ENCODE measurements at places on chromosomes 7 and 10.

DNA sequence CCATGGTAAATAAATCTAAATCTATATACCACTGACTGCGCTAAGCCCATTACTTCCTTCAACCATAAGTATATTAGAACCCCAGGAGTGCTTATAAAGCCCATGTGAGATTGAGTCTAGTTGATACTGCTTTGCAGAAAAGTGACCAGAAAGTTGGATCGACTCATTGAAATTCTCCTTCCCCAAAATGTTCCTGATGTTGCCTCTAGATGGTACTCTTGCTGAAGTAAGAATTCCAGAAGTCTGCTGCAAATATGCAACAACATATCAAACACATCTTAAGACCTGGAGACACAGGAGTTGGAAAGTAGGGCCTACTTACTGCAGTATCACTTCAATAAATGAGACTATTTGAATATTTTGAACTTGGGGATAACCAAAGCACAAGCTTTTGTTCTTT, 550.8 kb downstream of the IPMK start:
- DNase-seq, result no peak

- no peak for DNase-seq
Observed at GRCh38 chr10:6823770-6824169, 243.7 kb upstream of the PRKCQ start.

DNA sequence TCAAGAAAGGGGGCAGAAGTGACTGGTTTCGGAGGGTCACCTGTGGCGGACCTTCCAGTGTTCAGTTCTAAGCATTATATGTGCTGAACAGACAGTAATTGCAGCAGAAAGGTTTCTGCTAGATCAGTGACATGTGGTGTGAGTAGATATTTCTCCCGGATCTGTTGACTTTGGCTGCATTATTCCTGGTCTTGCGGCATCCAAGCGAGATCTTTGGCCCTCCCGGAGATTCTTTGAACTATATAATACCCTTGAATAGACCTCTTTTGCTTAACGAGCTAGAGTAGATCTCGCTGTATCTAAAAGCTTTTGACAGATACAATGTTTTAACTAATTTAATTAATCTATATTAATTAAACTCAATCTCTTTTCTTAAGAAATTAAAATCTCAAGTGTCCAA, 99.8 kb downstream of the PTN start:
- DNase-seq, result no peak

DNA sequence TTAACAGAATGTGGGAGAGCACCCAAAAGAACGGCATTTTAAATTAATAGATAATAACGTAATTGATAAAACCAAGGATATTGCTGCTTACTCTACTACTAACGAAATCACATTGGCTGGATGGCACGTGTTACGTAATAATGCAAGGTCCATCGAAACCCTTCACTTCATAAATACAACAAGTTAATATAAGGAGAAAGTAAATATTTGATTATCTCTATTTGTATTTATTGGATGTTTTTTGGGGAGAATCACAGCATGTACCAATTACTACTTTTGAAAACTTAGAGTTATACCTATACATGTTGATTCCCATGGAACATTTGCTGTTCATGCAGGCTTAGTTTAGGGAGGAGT, 1.6 kb downstream of the PRKG1 start:
- DNase-seq, result no peak

GRCh38 chr10:62653254-62653653, 151.3 kb upstream of the ADO start:
- DNase-seq, result no peak

DNA sequence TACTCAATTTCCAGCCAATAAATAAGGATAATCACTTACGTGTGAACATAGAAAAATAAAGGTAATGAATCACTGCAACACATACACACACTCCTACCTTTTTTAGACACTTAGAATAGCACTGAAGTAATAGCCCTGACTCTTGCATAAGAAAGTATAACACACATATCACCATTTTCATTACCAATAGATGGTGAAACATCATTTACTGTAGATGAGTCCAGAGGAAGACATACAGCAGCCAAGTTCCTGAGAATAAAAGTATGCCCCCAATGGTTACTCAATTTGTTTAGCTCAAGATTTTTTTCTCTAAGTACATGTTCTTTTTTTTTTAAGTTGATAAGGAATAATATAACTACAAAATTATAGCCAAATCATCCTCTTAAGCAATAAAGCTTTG, 316.3 kb downstream of the PARD3 start:
- DNase-seq, result no peak

- no peak for DNase-seq
Observed at GRCh38 chr10:43754569-43755260, 106.0 kb upstream of the ZNF32 start.

DNA sequence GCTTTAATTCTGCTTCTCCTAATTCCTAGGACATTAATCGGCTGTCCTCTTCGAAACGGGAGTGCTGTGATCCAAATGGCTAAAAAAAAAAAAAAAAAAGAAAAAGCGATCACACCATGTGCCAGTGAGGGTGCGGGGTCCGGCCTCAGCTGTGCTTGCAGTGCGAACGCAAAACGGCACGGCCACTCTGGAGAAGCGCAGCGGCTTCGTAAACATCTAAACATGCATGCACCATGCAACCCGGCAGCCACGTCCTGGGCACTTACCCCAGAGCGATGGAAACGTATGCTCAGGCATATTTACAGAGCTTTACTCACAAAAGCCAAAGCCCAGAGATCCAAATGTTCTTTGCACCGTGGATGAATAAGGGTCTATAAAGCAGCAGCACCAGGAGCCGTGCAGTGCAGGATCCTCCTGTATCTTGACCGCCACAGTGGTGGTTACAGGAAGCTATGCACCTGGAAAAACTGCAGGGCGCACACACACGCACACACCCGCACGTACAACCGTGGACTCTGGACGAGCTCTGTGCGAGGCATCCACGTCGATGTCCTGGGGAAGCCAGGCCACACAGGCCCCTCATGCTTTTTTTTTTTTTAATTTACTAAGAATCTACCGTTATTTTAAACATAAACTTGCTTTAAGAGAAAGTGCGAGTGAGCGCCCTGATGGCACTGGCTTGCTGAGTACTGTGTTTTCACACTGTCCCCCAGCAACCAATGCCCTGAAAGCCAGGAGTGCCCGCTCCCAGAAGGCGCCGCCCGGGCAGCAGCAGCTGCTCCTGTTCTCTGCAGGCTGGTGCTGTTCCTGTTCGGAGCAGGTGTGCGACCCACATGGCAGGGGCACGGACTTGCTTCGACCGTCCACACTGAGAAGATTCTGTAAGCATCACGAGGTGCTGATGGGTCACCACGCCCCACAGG, 25.0 kb downstream of the GPER1 start:
- no peak for DNase-seq

GRCh38 chr7:142542942-142543341, 206.3 kb upstream of the PRSS1 start:
- no peak for DNase-seq

GRCh38 chr7:35501681-35502080, 193.3 kb downstream of the HERPUD2 start:
- DNase-seq, result no peak

DNA sequence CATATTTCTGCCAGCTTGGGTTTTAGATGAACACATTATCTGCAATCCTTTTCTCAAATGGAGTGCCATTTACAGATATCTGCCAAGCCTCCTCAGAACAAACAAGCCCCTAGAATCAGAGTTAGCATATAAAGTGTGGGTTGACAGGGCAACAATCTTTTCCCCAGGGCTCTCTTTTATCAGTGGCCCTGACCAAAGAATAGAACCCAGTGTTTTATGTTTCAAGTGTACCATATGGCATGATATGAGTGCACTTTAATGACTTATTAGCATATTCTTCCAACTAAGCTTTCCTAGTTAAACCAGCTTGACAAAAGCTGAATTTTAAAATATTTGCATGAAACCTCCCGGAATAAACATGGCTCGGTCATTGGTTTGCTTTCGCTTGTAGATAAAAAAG, 57.3 kb downstream of the EVX1 start:
- no peak for DNase-seq

GRCh38 chr7:41755096-41755495, 52.2 kb upstream of the INHBA start:
- no peak for DNase-seq

- no peak for DNase-seq
Observed at GRCh38 chr10:69516796-69517195, 56.4 kb downstream of the NEUROG3 start.

DNA sequence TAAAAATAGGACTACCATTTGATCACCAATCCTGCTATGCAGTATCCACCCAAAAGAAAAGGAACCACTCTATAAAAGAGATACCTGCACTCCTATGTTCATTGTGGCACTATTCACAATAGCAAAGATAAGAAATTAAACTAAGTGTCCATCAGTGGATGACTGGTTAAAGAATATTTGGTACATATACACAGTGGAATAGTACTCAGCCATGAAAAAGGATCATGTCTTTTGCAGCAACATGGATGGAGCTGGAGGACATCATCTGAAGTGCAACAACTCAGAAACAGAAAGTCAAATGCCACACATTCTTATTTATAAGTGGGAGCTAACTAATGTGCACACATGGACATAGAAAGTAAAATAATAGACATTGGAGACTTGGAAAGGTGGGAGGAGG, 116.4 kb downstream of the PFKFB3 start:
- no peak for DNase-seq

- no peak for DNase-seq
Observed at GRCh38 chr7:25812086-25812850, 339.7 kb upstream of the NFE2L3 start.

- no peak for DNase-seq
Observed at GRCh38 chr10:93098816-93099215, 25.1 kb downstream of the CYP26A1 start.

DNA sequence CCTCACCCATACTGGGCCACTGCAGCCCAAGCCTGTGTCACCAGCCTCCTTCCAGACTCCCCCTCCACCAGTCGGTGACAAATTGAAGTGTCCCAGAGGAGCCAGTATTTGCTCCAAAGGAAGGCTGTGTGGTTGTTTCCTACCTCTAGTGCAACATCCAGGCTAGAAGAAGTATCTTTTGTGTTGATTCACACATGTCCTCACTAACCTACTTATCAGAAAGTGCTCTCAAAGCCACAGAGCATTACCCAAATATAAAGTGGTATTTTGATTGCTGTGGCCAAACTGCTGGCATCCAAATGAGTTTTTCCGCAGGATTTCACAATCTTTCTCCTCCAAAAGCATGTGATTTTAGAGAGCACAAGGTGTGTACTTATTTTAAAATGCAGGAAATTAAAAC, 134.8 kb downstream of the CUL2 start:
- DNase-seq, result no peak

- no peak for DNase-seq
Observed at GRCh38 chr10:11871466-11871865, 48.3 kb downstream of the PROSER2 start.

GRCh38 chr7:94100723-94101345, 96.7 kb upstream of the BET1 start:
- DNase-seq, result no peak

DNA sequence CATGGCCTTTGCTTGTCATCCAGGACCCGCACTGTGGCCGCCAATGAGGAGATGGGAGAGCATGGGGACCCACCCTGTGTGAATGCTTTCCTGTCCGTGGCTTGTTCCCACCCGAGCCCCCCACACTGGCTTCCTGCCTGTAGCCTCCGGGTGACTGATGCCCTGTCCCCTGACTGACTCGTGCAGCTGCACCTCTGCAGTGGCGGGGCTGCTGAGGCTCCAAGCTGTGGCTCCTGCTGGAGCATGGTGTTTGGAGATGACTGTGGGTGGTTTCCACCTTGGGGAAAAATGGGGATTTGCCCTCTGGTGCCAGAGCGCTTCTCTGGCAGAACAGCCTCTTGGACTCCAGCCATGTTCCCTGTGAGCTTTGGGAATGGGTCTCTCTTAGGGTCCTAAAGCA, 2.1 kb downstream of the CAMK1D start:
- no peak for DNase-seq

- no peak for DNase-seq
Observed at GRCh38 chr7:73920406-73921134, 59.6 kb downstream of the TMEM270 start.

DNA sequence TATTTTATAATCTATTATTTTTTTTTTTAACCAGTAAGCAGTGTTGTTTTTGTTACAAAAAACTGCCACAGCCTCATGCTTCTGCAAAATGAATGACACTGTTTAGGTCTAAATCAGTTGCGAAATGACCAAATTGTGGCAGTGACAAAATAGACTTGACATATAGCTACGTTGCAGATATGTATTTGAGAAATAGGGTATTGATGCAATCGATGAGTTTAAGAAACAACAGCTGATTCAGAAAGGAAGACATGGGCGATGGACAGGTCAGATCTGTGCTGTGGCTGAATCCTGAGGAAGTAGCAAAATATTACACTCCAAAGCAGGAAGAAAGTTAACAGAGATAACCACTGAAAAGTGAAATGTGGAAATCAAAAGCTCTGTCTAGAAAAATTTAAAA, 89.0 kb upstream of the STEAP4 start:
- no peak for DNase-seq

DNA sequence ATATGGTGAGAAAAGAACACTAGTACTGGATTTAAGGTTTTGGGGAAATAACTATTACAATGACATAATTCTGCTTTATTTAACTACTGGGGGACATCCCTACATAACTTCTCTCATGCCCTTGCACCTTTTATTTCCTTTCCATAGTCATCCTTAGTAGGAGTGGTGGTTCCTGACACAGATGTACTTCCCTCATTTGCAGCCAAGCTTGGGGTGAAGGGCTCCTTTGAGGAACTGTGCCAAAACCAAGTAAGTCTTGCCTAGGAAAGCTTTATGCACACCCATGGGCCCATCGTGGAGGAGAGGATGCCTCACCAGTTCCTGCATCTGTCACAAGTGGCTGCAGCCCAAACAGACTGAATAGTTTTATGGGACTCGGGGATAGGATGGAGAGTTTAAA, 20.6 kb downstream of the ZDHHC6 start:
- no peak for DNase-seq

DNA sequence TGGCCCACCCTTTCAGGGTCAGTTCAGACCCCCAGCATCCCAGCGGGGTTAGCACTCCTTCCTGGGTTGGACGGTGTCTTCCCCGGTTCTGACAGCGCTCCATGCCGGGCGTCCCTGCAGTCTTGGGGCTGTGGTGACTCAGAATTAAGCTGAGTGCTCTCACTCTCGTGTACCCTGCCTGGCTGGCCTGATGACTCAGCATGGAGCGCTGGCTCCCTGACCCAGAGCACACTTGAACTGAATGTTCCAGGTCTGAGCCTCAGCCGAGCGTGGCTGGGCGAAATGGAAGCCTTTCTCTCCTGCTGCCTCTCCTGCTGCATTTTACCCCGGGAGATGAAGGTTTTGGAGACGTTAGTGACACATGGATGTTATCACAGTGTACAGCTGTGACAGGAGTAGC, 7.1 kb downstream of the BAG3 start:
- no peak for DNase-seq

- DNase-seq, result no peak
Observed at GRCh38 chr10:34415039-34415438, 400.1 kb downstream of the PARD3 start.

DNA sequence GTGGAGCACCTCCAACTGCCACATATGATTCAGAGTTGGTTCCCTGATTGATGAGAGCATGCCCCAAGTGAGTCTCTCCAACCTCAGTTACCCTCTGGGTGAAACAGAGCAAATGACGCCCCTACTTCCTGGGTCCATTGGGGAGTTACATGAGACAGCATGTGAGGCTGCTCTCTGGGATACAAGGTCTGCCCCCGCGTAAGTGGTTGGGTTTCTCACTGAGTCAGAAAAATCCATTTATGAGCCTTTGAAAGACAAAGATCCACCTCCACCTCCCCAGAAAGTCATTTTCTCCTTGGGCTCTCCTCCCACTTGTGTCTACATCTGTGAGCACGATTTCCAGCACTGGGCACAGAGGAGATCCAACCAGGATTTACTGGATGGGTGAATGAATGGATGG, 70.7 kb upstream of the DNAAF5 start:
- no peak for DNase-seq

GRCh38 chr10:86376852-86377796, 10.5 kb upstream of the GRID1 start:
- peak; percentile 82 for DNase-seq

GRCh38 chr7:97506728-97507127, 225.2 kb upstream of the TAC1 start:
- DNase-seq, result no peak

All from stimulated activated CD8-positive, alpha-beta memory T cell treated with anti-CD3 and anti-CD28 coated beads, Interleukin-2, amount 100 ng/mL, for 48 hours (primary cell).